Osteocyte (in vitro differentiated cells): ENCODE measurements at places on chromosomes 2 and 18. TPM values are rescaled to one million over a fixed set of nuclear protein-coding genes. Genes with fewer than 3 reads are reported as not detected.

- H3K4me3 ChIP-seq = no peak overlapping the region
- H3K36me3 ChIP-seq = no peaks in the 10 kb centered on the region
- H3K4me1 ChIP-seq = no peaks in the 10 kb centered on the region
- no peaks in the 10 kb centered on the region for H3K27me3 ChIP-seq
Observed at GRCh38 chr2:82491591-82491990, 1967.5 kb downstream of the SUCLG1 start.

- H3K4me1 ChIP-seq = peaks cover 61% of the 10 kb centered on the region
- H3K4me3 ChIP-seq = no peak overlapping the region
- H3K27me3 ChIP-seq = no peaks in the 10 kb centered on the region
- H3K27ac ChIP-seq = no peak overlapping the region
- no peak for DNase-seq
Observed at GRCh38 chr2:106845716-106846115, 40.3 kb downstream of the ST6GAL2 start.

DNA sequence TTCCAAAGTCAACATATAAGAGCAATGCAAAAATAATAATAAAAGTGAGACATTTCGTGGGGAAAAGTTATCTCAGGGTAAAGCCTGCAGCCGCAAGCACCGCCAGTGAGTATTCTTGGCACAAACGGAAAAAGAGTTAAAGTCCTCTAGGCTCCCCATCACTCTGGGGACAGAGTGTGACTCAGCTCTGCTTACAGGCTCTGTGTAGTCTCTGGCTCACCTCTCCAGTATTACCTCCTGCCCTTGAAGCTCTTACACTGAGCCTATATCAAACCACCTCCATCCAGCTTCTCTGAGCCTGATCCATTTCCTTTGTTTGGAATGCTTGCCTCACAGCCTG, 55.5 kb downstream of the MTHFD2 start:
- no peak for DNase-seq
- no peak overlapping the region for H3K27ac ChIP-seq
- no peak overlapping the region for H3K4me3 ChIP-seq
- no peaks in the 10 kb centered on the region for H3K4me1 ChIP-seq

MALT1 gene
- total RNA-seq = 28.1 and 28.8 TPM in 2 replicates

- no peak overlapping the region for H3K4me3 ChIP-seq
- H3K27me3 ChIP-seq = no peaks in the 10 kb centered on the region
- no peak overlapping the region for H3K27ac ChIP-seq
- DNase-seq = no peak
- H3K36me3 ChIP-seq = no peaks in the 10 kb centered on the region
Observed at GRCh38 chr18:44033144-44033701, 647.5 kb upstream of the SETBP1 start.

DNA sequence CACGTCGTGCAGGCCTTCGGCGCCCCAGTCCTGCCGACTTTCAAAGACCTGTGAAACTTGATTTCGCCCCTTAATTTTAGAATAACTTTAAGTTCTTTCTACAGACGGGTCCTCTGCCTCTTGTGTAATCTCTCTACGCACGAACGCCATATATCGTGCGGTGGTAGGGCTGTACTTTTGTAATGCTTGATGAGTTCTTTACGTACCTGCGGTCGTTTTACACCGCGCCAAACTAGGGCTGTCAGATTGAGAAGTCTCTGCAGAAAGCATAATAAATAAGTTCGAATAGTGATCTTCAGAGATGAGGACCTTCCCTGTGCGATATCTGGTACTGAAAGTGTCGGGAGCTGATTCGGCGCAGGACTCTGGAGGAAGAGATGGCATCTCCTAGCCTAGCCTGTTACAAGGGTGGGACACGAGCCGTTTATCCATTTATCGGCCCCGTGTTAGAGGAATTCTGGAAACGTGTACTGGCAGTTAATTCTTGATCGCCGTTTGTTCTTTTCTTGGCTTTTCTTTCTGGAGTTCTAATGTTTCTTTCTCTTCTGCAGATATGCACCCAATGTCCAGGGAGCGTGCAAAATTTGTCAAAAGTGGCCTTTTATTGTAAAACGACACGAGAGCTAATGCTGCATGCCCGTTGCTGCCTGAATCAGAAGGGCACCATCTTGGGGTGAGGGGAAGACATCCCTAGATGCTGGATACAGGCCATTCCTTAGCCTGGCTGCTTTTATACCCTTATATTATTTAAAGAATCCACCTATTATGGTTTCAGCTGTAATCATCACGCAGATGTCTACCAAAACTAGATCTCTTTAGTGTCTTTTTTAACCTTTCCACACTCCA, 781 bp upstream of the SLC5A6 start:
- H3K27me3 ChIP-seq = no peaks in the 10 kb centered on the region
- H3K36me3 ChIP-seq = peaks cover 2% of the 10 kb centered on the region
- H3K27ac ChIP-seq = peak overlapping the region; percentile 99
- H3K4me3 ChIP-seq = peak overlapping the region; percentile 95

ZRANB3 gene
- total RNA-seq = 10.8 and 11.0 TPM in 2 replicates

GRCh38 chr2:112600634-112601033, 16.2 kb downstream of the CHCHD5 start:
- peak overlapping the region; percentile 29 for H3K4me3 ChIP-seq
- no peak for DNase-seq
- peaks cover 19% of the 10 kb centered on the region for H3K4me1 ChIP-seq
- H3K36me3 ChIP-seq = no peaks in the 10 kb centered on the region
- H3K27ac ChIP-seq = peak overlapping the region; percentile 44

- no peak overlapping the region for H3K27ac ChIP-seq
- H3K4me3 ChIP-seq = no peak overlapping the region
- DNase-seq = no peak
- H3K27me3 ChIP-seq = peaks cover 50% of the 10 kb centered on the region
Observed at GRCh38 chr2:218851286-218851685, 8.3 kb upstream of the WNT6 start.
